ENCODE measurements at places on chromosomes 7 and 10.

- DNase-seq: no peak
These were observed 242.4 kb upstream of the PHF14 start for GRCh38 chr7:10731253-10731773.

DNA sequence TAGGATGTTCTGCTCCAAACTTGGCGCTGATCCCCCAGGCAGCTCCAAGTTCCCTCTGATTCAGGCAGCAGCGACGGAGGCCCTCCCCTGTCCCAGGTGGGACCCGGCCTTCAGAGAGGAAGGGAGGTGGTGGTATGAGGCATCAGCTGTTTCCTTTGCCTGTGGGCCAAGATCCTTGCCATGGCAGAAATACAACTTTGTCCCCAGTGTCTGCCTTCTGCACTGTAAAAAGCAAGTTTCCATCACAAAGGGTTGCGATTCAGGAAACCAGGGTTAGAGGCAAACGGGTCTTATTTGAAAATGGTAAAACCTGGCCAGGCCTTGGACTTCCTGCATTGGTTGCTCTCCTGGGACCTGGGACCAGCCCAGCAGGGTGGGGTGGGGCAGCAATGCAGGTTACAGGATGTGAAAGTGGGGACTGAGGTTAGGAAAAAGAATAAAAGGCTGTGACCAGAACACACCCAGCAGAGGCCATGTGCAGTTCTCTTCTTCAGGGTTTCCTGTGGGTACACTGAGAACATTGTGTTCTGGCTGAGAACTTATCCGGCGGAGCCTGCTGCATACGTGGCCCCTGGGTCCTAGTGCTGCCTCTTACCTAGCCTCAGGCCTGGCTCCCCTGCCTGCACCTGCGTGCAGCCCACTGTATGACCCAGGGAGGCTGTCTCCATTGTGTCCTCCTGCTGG, 25.1 kb upstream of the DDIT4 start:
- peak; percentile 78 for DNase-seq

- DNase-seq: peak; percentile 38
These were observed 61.1 kb downstream of the PTPRE start for GRCh38 chr10:127968027-127968441.

- no peak for DNase-seq
These were observed 1.3 kb downstream of the FGFR2 start for GRCh38 chr10:121596689-121597503.

DNA sequence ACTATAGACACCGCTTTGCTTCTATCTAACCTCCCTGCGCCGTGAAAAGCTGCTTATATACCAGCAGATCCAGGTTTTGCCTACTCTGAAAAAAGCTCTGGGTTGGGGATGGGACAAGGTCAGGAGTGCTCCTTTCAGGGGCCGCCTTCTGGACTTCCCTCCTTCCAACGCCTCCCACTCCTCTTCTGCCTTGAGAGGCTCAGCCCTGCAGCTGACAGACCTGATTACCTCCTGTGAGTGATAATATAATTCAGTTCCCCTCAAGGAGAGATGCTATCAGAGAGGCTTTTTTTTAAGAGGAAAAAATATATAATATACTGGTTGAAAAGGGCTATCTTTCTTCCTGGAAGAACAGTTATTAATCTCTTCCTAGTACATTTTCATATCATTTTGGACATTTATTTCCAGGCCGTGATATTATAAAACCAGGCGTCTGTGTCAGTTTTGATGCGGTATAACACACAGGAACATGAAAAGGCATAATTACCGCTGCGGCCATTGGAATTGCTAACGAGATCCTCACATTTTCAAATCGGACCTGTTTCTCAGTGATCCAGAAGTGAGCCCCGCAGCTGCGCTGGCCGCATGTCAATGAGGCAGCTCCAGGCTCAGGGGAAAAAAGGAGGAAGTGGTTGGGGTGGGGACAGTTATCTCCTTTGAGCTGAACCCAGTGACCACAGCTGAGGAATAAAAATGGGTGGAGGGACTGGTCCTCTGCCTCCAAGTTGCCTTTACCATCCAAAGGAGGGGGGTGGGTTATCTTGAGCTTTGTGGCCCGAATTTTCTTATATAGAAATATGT, 457.1 kb downstream of the TYW1 start:
- DNase-seq: no peak

DNA sequence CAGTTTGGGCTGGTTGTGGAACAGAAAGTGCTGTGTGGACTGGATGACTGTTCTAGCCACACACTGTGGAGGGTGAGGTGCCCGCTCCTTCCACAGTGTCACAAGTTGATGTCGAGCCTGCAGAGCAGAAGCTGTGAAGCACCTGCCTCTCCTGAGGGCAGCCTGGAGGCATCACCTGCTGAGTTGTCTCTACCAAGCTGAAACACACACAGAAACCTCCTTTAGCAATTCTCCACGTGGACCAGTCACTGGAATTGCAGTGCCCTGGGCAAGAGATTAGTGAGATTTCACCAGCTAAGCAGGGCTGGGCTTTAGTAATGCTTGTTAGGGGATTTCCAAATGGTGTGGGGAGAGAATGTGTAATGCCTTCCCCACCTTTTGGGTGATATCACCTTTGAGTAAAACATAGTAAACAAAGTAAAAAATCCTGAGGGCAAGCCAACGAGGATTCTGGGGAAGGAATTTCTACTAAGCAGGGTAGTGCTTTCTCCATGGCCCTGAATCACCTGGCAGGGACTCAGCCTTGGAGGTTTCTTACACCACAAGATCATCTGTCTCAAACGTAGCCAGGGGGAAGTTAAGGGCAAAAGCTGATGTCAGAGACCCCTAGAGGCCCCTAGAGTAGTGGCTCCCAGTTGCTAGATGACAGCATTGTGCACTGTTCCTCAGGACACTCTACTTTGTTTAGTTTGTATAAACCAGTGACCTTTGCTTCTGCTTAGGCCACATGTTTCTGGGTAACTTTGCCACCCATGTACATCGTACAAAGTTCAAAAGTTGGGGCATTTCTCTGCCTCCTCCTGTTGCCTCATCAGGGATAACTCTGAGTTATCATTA, 233.1 kb upstream of the IGFBP3 start:
- no peak for DNase-seq

DNA sequence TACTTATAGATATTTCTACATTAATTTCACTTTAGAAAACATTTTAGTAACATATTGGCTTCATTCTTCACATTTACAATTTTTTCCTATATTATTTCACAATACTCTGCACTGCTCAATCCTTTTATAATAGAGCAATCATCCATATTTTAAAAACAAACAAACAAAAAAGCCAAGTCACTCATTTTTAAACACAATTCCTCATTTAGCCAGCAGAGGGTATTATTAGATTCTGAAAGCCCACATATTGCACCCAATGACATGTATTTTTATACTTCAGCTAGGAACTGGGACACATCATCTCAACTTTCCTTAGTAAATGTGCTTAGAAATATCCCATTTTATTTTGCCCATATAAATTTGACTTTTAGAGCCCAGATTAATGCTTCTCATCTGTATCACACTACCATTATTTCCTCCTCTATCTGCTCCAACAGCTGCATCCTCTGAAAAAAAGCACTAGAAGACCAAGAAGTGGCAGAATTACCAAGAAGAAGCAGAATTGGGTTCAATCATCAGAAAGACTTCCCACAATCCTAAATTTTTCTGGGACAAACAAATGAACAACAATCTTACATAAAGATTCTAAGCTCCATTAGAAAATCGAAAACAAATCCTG, 29.5 kb downstream of the CTNNA3 start:
- peak; percentile 27 for DNase-seq

GRCh38 chr7:24963218-24963617, 16.8 kb downstream of the OSBPL3 start:
- DNase-seq: no peak

All from lung microvascular endothelial cell (primary cell).